Neuronal stem cell (in vitro differentiated cells): ENCODE measurements at places on chromosomes 11 and 22.

DNA sequence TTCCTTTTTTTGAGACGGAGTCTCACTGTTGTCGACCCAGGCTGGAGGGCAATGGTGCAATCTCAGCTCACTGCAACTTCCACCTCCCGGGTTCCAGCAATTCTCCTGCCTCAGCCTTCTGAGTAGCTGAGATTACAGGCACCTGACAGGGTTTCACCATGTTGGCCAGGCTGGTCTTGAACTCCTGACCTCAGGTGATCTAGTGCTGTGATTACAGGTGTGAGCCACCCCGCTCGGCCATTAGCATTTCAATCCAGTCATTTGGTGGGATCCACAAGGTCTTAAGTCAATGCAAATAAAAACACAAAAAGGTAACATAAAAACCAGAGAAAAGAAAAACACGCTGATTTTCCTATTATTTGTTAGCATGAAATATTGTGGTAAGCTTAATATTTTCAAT lies 1227.2 kb upstream of the TENM4 start:
- DNase-seq = no peak

- DNase-seq = no peak
Measured at GRCh38 chr22:45968003-45968650, 8.8 kb downstream of the WNT7B start.

DNA sequence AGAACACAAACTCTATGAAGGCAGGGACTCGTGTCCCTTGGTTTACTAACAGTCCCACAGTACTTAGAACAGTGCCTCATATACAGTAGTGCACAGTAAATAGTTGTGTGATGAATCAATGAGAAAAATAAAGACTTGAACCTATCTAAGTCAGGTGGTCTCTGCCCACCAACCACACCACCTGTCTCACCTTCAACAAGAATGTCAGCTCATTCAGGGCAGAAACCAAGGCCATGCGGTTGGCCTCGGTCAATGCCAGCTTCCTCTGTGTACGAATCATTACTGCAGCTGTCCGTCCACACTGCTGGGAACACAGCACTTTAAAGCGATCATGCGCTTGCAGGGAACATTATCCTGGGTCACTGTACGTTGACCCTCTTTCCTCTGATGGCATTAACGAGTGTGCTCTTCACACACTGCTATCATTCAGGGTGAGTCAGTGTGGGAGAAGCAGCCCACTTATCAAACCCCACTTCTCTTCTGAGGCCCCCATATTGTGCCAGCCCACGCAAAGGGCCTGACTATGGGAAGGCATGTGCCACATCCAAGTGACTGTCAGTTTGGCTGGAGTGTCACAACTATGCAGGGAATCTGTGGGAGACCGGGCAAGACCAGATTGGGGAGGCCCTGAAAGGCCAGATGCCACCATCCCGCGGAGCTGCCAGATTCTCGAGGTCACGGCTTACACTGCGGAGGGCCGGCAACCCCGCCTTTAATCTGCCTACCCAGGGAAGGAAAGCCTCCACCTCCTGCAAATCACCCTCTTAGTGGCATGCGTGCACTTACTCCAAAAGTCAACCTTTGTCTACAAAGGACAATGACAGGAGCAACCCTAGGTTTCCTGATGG lies 36.1 kb downstream of the LARGE1 start:
- no peak for DNase-seq

DNA sequence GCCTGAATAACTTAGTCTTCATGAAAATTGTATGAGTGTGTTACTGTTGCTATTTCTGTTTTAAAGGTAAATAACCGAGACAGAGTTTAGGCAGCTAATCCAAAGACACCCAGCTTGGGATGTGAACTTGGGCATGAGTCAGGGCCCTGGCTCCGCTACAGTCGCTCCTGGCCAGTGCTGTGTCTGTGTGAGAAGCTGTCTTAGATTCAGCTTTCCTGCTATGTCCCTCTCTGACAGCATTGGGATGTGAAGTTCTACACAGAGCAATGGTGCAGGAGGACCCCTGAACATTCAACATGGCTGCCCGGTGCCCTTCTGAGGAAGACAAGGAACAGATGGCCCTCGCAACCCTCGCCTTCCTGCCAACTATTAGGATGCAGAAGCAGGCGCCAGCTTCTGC lies 49.4 kb downstream of the GALNT18 start:
- no peak for DNase-seq

- no peak for DNase-seq
Measured at GRCh38 chr22:48037618-48038017, 1275.2 kb downstream of the TBC1D22A start.

- DNase-seq = no peak
Measured at GRCh38 chr11:58028687-58029411, 1.9 kb upstream of the OR6Q1 start.

GRCh38 chr11:95165638-95166037 lies 65.4 kb downstream of the SESN3 start:
- no peak for DNase-seq

GRCh38 chr11:101158119-101158518 lies 28.5 kb upstream of the PGR start:
- DNase-seq = no peak

DNA sequence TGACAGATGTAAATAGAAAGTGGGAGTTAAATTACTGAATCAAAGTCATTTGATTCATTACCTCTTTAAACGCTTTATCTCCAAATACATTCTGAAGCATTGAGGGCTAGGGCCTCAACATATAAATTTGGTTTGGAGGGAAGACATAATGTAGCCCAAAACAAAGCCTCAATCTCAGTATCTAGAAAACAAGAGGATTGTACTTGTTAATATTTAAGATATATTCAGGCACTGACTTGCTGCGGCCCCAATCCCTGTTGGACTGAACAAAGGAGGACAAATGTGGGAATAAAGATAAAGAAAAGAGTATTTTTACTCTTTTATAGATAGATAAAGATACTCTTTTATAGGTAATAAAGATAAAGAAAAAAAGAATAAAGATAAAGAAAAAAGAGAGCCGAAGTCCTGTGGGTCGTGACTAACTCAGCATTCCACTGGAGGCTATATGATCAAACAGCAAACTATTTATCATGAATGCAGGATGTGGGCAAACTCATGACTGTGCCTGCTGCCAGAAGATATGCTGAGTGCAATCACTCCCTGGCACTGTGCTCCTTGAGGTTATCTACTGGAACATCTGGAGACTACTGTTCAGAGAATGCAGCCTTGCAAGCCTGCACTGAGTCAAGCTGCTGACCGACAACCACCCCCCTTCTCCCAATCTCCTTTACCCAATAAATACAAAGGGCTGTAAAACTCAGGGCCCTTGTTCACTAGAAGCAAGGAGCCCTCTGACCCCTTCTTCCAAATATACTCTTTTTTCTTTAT lies 6.9 kb downstream of the OR10V1 start:
- no peak for DNase-seq

- DNase-seq = no peak
Measured at GRCh38 chr11:100232006-100232405, 455.1 kb upstream of the ARHGAP42 start.

DNA sequence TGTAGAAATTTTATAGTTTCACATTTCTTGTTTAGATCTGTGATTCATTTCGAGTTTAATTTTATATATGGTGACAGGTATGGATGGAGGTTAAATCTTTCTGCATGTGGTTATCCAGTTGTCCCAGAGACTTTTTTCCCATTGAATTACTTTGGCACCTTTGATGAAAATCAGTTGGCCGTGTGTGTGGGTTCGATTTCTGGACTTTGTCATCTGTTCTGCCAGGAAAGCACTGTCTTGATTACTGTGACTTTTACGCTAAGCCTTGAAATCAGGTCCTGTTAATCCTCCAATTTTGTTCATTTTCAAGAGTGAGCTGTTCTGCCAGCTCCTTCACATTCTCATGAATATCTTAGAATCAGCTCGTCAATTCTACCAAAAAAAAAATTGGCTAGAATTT lies 107.4 kb downstream of the KCNQ1 start:
- no peak for DNase-seq

DNA sequence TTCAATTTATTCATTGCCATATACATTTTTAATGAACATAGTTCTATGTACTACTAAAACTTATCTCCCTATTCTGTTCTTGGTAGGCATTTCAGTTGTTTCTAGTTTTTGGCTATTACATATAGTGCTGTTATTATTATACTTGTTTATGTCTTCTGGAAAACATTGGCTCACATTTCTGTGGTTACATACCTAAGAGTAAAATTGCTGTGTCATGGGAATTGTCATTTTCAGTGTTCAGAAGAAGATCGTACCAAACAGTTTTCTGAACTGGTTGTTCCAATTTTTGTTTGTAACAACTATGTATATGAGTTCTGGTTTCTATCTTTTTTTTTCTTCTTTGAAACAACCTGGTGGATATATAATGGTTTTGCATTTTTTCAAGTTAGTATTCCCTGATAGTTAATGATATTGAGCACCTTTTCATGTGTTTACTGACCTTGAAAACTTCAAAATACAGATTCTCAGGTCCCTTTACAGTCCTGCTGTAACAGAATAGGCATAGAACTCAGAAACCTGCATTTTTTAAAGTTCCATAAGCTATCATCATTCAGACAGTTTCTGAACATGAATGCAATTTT lies 230.7 kb downstream of the JRKL start:
- no peak for DNase-seq

DNA sequence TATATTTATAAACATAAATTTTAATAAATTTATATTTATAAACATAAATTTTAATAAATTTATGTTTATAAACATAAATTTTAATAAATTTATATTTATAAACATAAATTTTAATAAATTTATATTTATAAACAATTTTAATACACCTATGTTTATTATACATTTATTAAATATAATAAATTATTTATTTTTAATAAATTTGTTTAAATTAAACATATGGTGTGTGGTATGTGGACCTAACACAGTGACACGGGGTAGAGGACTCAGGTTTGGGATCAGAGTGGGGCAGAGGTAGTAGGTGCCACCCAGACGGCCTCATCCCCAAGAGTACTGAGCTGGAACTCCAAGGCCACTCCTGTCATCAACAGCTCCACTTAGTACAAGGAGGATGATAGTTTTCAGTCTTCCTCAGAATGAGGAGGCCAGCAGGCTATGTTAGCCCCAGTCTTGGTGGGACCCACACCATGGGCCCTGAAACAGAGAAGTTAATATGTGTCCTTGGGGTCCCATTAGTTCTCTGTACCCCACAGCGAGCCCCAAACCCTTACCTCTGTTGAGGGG lies 46.7 kb upstream of the BID start:
- DNase-seq = no peak

- DNase-seq = no peak
Measured at GRCh38 chr22:45922256-45922655, 54.7 kb downstream of the WNT7B start.

DNA sequence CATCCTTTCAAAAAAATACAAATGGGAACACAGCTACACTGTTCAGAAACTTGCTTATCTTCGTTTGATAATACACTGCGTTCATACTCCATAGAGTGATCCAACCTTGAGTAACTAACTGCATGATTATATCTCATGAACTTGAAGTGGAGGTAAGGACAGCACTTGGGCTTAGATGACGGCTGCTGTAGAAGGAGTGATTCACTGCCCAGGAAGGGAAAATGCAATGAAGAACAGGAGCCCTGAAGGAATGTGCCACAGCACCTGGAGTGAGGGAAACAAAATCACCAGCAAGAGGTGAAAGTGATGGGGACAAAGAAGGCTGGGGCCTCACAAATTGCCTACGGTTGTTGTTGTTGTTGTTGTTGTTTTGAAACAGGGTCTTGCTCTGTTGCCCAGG lies 44.1 kb upstream of the SC5D start:
- DNase-seq = no peak

DNA sequence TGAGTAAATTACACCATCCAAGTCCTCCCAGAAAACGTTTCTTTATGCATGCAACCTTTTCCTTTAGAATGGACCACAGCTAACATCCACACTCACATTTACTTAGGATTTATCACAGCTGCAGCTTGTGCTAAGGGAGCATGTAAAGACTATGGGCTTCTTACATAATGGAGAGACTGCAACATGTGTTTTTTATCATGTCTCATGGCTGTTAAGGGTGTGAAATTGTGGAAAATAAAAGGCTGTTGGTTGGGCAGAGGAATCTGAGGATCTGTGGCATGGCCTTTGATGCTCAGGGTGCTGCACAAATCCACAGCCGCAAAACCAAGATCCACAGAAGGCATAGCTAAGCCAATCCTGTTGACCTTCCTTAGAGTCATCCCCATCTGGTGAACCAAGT lies 112.0 kb upstream of the MTNR1B start:
- no peak for DNase-seq

- no peak for DNase-seq
Measured at GRCh38 chr22:19863571-19863970, 8.9 kb upstream of the GNB1L start.

GRCh38 chr11:46391578-46392420 lies at the start of gene CHRM4:
CHRM4 (minus strand) TSS chr11:46391776; CDS start chr11:46386557, 5,219 bp downstream.
- DNase-seq = no peak

GRCh38 chr11:45926536-45927331 lies 4.3 kb downstream of the LARGE2 start:
- no peak for DNase-seq

- no peak for DNase-seq
Measured at GRCh38 chr11:128924104-128924503, 18.6 kb downstream of the TP53AIP1 start.

DNA sequence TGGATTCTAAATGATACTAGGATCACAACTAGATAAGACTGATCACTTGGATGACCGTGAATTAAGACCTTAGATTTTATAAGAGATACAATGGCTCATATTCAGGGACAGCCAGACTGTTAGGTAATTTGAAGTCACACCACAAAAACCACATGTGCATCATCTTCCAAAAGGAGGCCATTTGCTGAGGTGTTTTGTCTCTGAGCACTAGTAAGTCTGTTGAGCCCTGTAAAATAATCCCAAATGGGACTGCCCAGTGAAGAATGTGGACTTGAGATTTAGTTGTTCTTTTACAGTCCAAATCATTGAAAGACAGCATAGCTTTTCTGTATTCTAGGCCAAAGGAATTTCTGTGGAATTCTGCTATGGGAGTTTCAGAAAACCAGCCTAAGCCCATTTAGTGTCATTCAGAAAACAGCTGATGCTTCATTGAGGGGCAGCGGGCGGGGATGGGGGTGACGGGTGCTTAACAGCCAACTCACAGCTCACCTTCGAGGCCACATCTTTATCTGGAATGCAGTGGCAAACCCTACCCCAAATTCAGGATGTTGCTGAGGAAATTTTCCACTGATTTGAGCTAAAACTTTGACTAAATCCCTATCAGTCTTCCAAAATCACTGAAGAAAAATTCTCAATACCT lies 80.1 kb upstream of the BIRC3 start:
- no peak for DNase-seq

DNA sequence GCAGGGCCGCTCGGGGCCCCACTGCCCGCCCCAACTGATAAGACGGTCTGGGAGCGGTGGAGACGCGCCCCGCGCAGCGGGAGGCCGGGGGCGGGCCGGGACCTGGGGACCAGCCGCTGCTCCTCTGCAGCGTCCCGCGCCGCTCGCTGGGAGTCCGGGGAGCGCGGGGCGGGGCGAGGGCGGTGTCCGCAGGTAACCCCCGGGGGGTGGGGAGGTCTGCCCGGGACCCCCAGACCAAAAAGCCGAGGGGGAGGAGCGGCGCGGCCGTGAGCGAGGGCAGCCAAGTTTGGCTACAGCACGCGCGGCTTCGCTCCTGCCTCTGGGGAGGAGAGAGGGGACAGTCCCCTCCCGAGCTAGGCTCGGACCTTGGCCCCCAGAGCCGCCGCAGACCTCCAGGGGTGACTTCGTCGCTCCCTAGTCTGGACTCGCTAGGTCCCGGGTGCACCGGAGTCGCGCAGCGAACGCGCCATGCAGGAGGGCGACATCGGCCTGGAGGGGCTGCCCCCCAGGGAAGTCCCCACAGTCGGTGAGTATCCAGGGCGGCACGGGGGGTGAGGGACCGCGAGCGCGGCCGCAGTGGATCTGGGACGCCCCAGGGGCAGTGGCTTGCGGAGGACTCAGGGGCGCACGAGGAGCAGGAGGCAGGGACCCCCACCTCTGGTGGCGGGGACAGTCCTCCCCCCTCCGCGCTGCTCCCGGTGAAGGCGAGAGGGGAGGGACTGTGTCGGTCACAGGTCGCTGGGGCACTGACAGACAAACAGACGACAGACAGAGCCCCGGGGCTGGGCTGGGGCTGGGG lies 92.3 kb upstream of the ANO1 start:
- no peak for DNase-seq
